Astrocyte of the cerebellum (primary cell): ENCODE measurements at places on chromosomes 13 and 19.

- no peak for DNase-seq
Observed at GRCh38 chr13:102400675-102401145, 1.1 kb downstream of the FGF14 start.

GRCh38 chr19:9528757-9529336 is 9.6 kb downstream of the ZNF426 start:
- DNase-seq: no peak

DNA sequence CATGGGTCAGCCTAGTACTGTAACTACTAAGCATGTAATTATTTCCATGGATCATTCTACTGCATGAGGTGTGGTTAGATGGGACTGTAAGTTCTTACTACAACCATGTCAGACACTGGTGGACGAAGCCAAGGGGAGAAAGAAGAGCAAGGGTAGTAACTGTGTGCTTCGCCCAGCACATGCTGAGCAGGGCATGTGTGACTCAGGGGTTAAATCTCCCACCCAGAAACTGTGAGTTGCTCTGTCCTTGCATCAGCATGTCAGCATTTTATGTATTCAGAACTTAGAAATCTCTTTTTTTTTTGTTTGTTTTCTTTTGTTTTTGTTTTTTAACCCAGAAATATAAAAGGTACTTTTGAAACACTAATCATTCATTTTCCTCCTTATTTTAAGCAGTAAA is 436.6 kb upstream of the KLF12 start:
- DNase-seq: peak; percentile 24

GRCh38 chr19:47370045-47370611 is 21.0 kb downstream of the DHX34 start:
- no peak for DNase-seq

DNA sequence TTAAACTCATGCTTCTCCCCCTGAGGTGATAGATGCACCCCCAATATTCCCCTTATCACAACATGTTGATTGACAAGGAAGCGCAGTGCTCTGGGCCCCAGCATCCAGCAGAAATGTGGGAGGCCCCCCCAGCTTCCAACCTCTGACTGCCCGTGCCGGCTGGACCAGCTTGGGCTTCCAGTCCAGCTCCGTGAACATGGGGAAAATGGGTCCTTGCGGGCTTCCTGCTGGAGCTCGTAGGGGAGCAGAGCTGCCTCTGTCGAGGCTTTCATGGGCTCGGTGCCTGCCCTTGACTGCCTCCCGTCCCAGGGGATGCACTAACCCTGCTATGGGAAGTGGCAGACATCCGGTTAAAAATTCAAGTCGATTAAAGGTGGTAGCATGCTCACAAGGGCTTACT is 188.9 kb downstream of the COL4A1 start:
- no peak for DNase-seq

DNA sequence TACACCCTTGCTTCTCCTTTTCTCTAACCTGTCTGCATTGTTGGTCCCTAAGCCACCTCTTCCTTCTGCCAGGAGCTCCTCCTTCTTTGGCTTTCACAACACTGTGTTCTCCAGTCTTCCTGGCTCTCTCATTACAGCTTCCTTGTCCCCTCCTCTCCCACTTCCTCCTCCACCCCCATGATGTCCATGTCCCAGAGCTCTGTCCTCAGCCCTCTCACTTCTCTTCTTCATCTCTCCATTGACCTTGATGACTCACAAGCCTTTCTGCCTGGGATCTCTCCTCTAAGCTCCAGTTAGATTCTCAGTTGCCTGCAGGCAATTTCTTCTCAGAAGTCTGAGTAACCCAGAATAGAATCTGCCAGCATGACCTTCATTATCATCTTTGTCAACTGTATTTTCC is 100.3 kb upstream of the WASF3 start:
- no peak for DNase-seq

GRCh38 chr13:30743319-30744055 is 8.1 kb downstream of the ALOX5AP start:
- DNase-seq: peak; percentile 91

DNA sequence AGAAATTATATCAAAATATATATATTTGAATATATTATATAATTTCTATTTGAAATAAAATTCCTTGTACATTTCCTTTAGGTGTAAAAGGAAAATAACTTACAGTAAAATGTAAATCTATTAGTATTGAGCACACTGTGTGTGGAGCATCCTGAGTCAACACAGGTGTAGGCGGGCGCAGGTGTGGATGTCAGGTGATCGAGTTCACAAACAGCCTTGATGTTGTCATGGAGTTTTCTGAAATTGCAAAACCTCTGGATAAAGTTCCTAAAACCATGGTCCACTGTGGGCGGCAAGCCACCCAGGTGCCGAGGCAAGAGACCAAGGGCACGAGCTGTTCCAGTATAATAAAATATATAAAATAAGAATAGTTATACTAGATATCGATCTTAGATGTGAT is 27.7 kb upstream of the MCF2L start:
- no peak for DNase-seq
